ENCODE measurements at places on chromosomes 5 and 9.

DNA sequence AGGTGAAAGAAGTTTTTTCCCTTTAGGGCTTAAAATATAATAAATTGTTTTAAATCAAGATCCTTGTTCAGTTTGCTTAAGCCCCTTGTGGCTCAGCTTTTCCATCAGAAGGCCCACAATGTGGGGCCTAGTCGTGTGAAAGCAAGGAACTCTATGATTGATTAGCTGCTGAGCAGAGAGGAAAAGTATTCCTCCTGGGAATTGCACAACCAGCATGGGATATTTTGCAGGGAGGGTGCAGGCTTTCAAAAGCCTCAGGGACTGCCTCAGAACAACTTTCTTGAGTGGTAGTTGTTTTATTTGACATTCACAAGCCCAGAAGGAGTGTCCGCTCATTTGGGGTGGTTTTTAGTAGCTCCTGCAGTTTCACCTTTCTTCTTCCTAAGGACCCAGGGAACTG is 19.8 kb downstream of the TTC23L start:
- no peak overlapping the region for H3K4me3 ChIP-seq
- H3K27ac ChIP-seq: no peak overlapping the region
- DNase-seq: no peak
- H3K27me3 ChIP-seq: peaks cover 2% of the 10 kb centered on the region
- no peaks in the 10 kb centered on the region for H3K36me3 ChIP-seq

DNA sequence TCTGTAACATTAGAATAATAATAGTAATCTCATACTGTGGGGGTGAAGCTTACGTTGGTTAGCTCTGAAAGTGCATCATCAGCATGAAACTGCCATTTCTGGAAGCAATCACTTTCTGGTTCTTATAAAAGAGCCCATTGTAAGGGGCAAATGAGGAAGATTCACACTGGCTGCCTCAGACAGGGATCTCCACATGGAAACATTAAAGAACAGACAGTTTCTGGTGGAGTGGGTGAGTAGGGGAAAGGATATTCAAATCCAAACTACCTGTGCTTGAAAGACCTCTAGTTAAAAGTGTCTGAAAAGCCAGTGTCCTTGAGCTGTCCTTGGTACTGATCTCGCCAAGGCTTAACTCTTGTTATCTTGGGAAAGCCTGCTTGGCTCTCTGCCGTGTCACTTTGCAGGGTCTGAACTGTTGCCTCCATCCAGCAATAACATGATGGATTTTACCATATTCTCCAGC is 19.1 kb upstream of the SLC31A2 start:
- H3K27me3 ChIP-seq: peaks cover 13% of the 10 kb centered on the region
- no peaks in the 10 kb centered on the region for H3K36me3 ChIP-seq
- H3K4me1 ChIP-seq: no peaks in the 10 kb centered on the region
- H3K4me3 ChIP-seq: no peak overlapping the region
- peak; percentile 40 for DNase-seq

GRCh38 chr5:10935536-10935935 is 174.5 kb upstream of the DAP start:
- H3K36me3 ChIP-seq: no peaks in the 10 kb centered on the region
- H3K4me1 ChIP-seq: no peaks in the 10 kb centered on the region
- no peak overlapping the region for H3K4me3 ChIP-seq
- no peak for DNase-seq

DNA sequence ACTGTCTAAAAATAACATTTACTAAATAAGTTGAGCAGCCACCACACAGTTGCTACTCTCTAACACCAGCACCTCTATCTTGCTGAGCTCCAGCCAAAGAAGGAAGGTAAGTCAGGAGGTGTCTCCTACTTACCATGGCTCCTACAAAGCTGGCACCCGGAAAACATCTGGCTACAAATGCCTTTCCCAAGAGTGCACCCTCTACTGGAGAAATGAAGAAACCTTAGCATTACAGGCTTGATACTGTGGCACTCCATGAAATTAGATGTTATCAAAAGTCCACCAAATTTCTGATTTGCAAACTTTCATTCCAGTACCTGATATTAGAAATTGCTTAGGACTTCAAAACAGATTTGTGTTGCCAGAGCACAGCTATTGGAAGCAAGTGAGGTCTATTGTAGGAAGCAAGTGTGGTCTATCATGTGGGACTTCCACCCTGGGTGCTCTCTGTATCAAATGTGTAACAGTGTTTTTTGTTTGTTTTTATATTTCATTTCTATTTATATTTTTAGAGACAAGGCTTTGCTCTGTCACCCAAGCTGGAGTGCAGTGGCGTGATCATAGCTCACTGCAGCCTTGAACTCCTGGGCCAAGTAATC is 25.7 kb upstream of the RFK start:
- no peak overlapping the region for H3K4me3 ChIP-seq
- H3K27me3 ChIP-seq: no peaks in the 10 kb centered on the region
- DNase-seq: no peak
- peaks cover 5% of the 10 kb centered on the region for H3K36me3 ChIP-seq

DNA sequence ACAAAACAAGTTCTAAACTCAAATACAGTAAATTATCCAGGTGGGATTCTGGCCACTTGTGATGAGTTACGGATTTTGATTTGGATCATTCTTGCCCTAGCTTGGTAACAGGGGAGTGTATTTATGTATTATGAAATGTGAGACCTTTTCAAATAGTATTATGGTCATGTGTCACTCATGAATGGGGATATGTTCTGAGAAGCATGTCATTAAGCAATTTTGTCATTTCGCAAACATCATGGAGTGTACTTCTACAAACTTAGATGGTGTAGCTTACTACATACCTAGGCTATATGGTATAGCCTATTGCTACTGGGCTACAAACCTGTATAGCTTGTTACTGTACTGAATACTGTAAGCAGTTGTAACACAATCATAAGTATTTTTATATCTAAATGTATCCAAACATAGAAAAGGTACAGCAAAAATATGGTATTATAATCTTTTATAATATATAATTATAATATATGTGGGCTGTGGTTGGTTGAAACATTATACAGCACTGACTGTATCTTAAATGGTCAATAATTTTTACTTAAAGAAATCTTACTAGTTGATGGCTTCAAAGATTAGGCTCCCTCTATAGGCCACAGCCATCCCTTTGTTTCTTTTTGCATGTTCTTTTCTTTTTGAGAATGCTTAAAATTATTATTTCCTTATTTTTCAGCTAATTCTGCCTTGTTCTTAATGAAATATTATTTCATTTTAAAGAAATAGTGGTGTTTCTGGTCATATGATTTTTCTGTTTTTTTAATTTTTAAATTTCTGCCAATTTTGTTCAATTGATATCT is 128.4 kb downstream of the MAST4 start:
- H3K27ac ChIP-seq: no peak overlapping the region
- DNase-seq: no peak
- peaks cover 25% of the 10 kb centered on the region for H3K27me3 ChIP-seq
- no peaks in the 10 kb centered on the region for H3K36me3 ChIP-seq
- no peak overlapping the region for H3K4me3 ChIP-seq

DNA sequence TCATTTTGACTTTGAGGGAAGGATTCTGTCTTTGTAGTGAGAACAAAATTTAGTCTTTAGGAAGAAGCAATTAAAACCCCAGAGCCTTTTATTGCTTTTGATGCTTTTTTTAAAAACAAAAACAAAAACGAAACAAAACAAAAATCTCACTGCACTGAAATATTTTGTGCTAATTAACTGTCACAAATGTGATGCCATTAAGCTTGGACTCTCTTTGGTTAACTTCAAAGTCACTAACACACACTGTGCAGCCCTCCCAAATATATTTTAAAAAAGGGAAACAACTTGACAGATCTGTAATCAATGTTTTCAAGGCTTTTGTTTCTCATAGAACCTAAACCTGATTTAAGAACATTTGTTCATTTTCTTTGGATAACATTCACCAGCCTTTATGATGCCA is 290.7 kb downstream of the MAST4 start:
- DNase-seq: no peak
- H3K4me1 ChIP-seq: peaks cover 8% of the 10 kb centered on the region
- no peak overlapping the region for H3K27ac ChIP-seq
- no peak overlapping the region for H3K4me3 ChIP-seq
- no peaks in the 10 kb centered on the region for H3K36me3 ChIP-seq

DNA sequence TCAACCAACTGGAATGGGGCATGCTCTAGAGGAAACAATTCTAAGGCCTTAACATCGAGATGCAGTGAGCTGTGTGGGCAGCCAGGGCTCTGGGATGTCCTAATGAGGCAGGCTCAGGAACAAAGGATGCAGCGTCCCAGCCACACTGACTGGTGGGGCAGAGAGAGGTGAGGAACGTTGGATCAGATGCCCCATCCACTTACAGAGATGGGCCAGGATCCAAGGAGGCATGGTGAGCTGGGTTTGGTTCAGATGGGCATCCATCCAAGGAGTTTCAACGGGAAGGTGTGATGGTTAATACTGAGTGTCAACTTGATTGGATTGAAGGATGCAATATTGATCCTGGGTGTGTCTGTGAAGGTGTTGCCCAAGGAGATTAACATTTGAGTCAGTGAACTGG is 15.5 kb upstream of the MARCHF6 start:
- H3K27me3 ChIP-seq: peaks cover 18% of the 10 kb centered on the region
- H3K36me3 ChIP-seq: no peaks in the 10 kb centered on the region
- no peak overlapping the region for H3K4me3 ChIP-seq
- peaks cover 5% of the 10 kb centered on the region for H3K4me1 ChIP-seq
- H3K27ac ChIP-seq: no peak overlapping the region
- peak; percentile 4 for DNase-seq

- no peak overlapping the region for H3K4me3 ChIP-seq
- no peaks in the 10 kb centered on the region for H3K36me3 ChIP-seq
- no peak for DNase-seq
- H3K4me1 ChIP-seq: no peaks in the 10 kb centered on the region
- H3K27ac ChIP-seq: no peak overlapping the region
- H3K27me3 ChIP-seq: no peaks in the 10 kb centered on the region
These were observed 17.7 kb upstream of the CPLX2 start for GRCh38 chr5:175853573-175854230.

- peak overlapping the region; percentile 55 for H3K4me3 ChIP-seq
- H3K4me1 ChIP-seq: peaks cover 33% of the 10 kb centered on the region
- no peaks in the 10 kb centered on the region for H3K27me3 ChIP-seq
These were observed 123.7 kb downstream of the C9orf50 start for GRCh38 chr9:129497005-129497812.

DNA sequence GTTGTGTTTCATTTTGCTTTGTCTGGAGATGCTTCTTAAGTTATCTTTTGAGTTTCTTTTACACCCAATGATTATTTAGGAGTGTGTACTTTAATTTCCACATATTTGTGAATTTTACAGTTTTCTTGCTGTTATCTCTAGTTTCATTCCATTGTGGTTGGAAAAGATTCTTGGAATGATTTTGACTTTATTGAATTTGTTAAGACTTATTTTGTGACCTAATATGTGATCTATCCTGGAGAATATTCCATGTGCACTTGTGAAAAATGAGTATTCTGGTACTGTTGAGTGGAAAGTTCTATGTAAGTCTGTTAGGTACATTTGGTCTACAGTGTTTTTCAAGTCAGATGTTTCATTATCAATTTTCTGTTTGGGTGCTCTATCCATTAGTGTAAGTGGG is 24.4 kb upstream of the GRAMD2B start:
- no peaks in the 10 kb centered on the region for H3K36me3 ChIP-seq
- H3K27ac ChIP-seq: no peak overlapping the region
- peaks cover 2% of the 10 kb centered on the region for H3K27me3 ChIP-seq
- H3K4me1 ChIP-seq: no peaks in the 10 kb centered on the region
- DNase-seq: no peak

DNA sequence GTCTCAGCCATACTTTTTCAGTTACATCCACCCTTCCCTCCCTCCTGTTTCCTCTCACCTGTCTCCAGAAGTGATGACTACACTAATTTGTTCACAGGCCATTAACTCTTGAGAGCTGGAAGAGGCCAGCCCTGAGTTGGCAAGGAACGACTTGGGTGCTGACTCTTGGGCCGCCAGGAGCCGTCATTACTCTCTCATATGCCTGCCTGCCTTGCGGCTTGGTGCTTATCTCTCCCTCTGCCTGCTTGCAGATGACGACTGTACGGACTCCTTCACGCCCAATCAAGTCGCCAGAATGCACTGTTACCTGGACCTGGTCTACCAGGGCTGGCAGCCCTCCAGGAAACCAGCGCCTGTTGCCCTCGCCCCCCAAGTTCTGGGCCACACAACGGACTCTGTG is 66.1 kb downstream of the PAPPA start:
- H3K4me1 ChIP-seq: no peaks in the 10 kb centered on the region

GRCh38 chr9:112430006-112430522 is 50.2 kb downstream of the HSDL2 start:
- no peaks in the 10 kb centered on the region for H3K27me3 ChIP-seq
- no peak for DNase-seq
- H3K4me1 ChIP-seq: no peaks in the 10 kb centered on the region
- H3K36me3 ChIP-seq: peaks cover 3% of the 10 kb centered on the region

DNA sequence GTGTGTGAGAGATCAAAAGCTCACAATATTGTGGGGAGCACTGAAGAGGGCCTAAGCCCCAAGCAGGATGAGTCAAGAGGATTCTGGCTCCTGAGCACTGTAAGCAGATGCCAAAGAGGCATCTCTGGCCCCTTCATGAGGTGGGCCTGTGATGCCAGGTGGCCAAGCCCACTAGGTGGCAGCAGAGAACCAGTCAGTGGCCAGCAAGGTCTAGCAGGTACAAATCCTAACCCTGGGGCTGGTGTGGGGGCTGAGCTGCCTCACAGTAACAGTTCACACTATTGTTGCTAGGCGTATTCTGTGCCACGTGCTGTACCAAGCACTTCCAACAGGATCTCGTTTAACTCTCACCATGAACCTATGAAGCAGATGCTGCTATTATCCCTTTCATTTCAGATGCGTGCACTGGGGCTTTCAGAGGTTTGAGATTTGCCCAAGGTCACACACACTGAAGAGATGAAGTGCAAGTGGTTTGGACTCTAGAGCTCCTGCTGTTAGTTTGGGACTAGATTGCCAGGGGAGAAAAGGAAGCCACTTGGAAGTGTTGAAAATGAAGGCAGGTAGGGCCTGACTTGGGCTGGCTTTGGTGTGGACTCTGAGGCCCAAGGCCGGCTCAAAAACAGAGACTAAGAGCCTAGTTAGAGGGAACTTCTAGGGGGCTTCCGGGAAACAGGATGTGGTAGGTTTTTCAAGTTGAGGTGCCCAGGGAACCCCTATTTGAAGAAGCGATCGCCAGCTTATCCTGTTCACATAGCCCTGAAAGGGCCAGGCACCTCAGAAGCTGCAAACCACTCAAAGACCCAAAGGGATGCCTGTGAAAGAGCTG is 4.4 kb upstream of the MLANA start:
- H3K4me3 ChIP-seq: no peak overlapping the region
- H3K4me1 ChIP-seq: peaks cover 19% of the 10 kb centered on the region
- H3K27ac ChIP-seq: peak overlapping the region; percentile 73

Data from activated CD8-positive, alpha-beta T cell treated with anti-CD3 and anti-CD28 coated beads, Interleukin-2, amount 10 ng/mL, durations not matched to agents 7 days and 5 days (primary cell).